Psoas muscle (tissue), 8 donors: ENCODE measurements at places on chromosomes 7 and 10.

- no peak for DNase-seq
Observed at GRCh38 chr10:132243626-132244025, 56.9 kb downstream of the DPYSL4 start.

DNA sequence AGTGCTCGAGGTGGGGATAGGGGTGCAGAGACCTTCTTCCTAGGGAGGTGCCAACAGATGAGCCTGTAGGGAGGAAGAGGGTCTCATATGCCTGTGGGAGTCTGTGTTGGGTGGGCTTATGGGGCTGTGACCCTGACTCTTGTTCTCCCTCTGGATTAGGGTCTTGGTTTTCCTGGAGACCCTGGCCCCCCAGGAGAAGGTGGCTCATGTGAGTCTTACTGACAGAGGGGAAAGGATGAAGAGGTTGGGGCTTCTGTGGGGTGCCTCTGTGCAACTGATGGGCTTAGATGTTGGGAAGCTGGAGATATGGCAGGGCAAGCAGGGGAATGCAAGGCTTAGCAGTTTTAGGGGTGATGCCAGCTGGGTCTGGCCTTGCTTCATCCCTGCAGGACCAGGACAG lies 20.2 kb upstream of the VOPP1 start:
- DNase-seq = no peak

DNA sequence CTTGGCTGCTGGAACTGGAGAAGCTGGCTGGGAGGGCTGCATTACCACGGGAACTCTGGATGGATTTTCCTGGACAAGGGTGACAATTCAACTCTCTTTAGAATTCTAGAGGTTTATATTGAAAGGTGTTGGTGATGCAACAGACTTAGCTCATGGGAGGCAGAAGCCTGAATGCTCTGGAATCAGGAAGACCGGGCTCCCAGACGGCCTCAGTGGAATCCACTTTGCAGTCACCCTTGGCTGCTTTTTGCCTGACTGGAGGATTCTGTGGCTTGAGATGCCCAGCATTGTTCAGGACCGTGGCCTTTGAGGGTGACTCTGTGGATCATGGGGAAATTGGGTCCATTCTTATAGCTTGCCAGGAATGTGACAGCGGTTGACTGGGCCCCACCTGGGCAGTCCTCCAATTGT lies 32.3 kb downstream of the PYROXD2 start:
- no peak for DNase-seq

- DNase-seq = no peak
Observed at GRCh38 chr7:140672382-140673062, at the start of gene ADCK2. ADCK2 (plus strand) TSS chr7:140672945; CDS start chr7:140673331, 386 bp downstream.

DNA sequence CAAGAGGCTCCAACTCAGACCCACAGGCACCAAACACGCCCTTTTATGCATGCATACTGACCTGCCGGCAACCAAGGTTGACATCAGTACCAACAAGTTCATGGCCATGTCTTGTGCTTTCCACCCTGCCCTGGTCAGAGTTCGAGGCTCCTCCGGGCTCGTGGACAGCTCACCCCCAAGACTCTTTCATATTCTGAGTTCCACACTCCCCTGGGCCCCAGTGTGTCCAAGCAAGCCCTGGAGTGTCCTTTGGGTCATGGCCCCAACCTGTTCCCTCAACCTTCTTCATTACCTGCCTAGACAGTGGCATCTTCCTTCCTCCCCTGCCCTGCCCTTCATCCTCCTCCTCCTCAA lies 40.5 kb downstream of the HIF1AN start:
- no peak for DNase-seq

GRCh38 chr7:141585592-141586510 lies 34.6 kb downstream of the AGK start:
- no peak for DNase-seq

- DNase-seq = no peak
Observed at GRCh38 chr10:72124989-72125388, 36.6 kb upstream of the SPOCK2 start.

GRCh38 chr10:84291384-84291783 lies 37.0 kb upstream of the CCSER2 start:
- no peak for DNase-seq

- no peak for DNase-seq
Observed at GRCh38 chr7:114026486-114027089, 107.8 kb upstream of the PPP1R3A start.

DNA sequence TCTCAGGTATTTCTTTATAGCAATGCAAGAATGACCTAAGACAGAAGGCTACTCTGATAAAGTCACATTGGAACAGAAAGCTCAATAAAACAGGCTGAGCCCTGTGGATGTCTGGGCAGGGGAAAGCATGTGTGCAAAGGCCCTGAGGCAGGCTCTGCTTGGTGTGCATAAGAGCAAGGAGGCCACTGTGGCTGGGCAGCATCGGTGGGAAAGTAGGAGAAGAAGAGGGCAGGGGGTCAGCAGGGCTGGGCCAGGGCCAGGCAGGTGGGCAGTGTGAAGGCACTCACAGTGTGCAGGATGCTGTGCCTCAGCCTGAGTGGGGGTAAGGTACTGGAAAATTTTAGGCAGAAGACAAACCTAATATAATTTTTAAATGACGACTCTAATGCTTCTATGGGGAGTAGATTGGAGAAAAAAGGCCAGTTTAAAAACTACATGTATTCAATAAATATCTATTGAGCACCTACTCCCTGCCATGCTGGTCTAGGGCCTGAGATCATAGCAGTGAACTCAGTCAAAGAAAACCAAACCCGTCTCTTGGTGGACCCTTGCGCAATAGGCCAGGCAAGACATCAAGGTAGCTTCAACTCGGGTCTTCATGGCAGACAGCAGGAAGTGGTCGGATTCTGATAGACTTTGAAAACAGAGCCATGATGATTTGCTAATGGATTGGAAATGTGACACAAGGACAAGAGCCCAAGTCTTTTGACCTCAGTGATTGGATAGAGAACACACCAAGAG lies 572.3 kb downstream of the TCERG1L start:
- DNase-seq = no peak

GRCh38 chr7:17988141-17988540 lies 39.5 kb downstream of the PRPS1L1 start:
- DNase-seq = no peak

GRCh38 chr7:38222481-38223096 lies 44.5 kb downstream of the STARD3NL start:
- no peak for DNase-seq

DNA sequence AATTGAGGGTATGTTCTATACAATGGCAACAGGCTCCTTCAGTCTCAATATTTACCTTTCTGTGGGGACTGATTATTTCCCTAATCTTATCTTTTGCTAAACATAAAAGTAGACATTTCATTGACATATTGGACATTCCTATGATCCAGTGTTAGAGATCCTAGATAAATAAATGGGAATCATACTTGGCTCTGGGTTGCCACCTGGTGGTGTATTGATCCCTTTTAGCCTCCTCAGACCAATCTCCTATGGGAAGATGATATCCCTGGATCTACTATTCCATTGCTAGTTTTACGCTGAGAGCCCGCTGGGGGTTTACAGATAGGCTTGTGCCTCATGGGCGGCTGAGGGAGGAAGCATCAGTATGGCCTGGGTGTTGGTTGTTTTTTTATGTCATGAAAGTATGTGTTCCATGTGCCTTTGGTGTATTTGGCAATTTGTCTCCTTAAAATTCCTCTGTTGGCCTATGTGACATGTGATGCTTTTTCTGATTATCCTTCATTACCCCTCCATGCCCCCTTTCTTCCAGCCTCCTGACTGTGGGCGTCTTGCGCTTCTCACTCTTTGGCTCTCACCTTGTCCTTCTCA lies 18.8 kb downstream of the CELF2 start:
- DNase-seq = no peak

GRCh38 chr10:33279811-33280602 lies 54.5 kb downstream of the NRP1 start:
- no peak for DNase-seq

- no peak for DNase-seq
Observed at GRCh38 chr7:50121286-50121685, 28.2 kb upstream of the ZPBP start.

GRCh38 chr7:85165263-85165662 lies 21.6 kb downstream of the SEMA3D start:
- no peak for DNase-seq

DNA sequence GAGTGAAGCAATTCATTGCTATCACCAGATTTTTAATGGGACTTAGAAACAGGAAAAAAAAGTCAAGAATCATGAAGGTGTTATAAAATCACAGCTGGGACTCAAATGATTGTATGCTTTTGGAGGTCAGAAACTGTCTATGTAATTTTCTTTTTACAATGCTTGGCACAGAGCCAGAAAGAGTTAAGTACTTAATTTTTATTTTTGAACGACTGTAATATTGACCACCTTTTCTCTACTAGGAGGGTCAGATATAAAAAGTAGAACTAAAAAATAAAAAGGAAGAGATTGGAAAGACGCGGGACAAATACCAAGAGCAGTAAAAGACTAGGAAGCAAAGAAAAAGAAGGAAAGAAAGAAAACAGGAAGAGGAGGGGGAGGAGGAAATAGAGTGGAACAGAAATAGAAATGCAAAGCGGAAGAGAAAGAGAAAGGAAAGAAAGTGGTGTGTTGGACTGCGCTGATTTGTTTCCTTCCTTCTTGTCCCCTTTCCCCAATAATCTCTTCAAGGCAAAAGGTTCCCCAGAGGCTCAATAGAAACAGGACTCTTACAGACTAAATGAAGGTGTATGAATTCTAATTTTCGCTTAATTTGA lies 23.2 kb upstream of the C1GALT1 start:
- no peak for DNase-seq

DNA sequence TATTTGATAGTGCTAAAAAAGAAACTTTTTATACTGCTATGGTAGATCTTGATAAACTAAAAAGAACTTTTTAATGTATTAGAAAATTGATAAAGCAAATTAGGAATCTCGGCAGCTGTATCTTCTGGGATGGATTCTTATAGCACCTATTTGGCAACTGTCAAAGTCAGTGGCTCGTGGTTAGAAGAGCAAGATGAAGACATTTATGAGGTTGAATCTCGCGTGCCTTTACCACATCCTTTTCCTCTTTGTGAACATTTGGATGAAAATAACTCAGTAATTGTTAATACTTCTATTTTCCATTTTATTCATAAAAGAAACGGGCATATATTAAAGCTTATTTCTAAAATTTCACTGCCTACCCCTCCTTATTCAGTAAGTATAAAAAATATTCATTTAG lies 76.2 kb downstream of the CYP51A1 start:
- DNase-seq = no peak

GRCh38 chr10:47243791-47244190 lies 56.2 kb upstream of the GDF10 start:
- DNase-seq = peak; percentile 89

GRCh38 chr10:127910464-127910770 lies 3.5 kb downstream of the PTPRE start:
- no peak for DNase-seq

GRCh38 chr7:2409745-2410414 lies 6.5 kb downstream of the CHST12 start:
- no peak for DNase-seq

- no peak for DNase-seq
Observed at GRCh38 chr7:107659666-107660065, 962 bp upstream of the SLC26A4 start.

- DNase-seq = no peak
Observed at GRCh38 chr7:140223515-140224221, 46.9 kb upstream of the KDM7A start.

DNA sequence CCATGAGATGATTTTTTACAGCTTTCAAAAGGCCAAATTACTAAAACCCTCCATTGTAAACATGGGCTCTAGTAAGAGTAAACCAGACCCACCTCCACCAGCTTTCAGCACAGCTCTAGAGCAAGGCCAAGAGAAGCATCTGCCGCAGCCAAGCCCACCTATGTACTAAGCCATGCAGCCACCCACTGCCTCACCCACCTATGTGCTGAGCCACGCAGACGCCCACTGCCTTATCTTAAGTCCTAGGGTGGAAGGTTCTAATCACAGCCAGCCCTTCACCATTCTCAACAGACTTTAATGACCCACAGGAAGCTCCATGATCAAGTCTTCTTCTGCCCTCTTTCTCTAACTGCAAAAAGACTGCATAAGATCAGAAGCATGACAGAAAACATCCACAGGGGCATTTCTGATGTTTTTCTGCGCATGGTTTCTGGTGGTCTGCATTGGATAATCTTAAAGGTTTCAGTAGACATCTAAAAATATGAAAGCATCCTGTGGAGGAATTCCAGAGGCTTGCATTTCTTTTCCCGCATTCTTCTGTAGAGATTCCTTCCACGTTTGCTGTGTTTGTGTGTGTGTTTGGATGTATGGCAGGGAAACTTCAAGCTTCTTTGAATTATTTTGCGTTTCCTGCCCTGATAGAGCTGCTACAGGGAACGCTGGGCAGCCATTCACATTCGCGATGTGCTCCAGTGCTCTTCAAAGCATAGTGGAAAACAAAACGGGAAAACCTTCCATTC lies 286.1 kb upstream of the KLF6 start:
- no peak for DNase-seq

DNA sequence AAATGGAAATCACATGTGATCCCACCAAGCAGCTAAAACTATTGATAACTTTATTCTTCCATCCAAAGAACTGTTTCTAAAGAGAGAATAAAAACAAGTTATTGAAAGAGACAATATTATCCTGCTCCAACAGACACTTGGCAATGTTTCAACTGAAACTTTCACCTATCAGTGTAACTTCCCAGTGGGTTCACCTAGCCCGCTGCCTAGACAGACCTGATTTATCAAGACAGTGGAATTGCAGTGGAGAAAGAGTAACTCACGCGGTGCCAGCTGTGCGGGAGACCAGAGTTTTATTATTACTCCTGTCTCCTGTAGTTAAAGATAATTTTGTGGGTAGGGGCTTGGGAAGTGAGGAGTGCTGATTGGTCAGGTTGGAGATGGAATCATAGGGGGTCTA lies 199.8 kb downstream of the AHR start:
- no peak for DNase-seq

- peak; percentile 44 for DNase-seq
Observed at GRCh38 chr10:72067463-72068125, 20.8 kb downstream of the SPOCK2 start.

GRCh38 chr7:121330053-121330833 lies 1.4 kb downstream of the WNT16 start:
- DNase-seq = no peak
